ENCODE measurements at places on chromosomes 2 and 18. TPM values are rescaled to one million over a fixed set of nuclear protein-coding genes. Genes with fewer than 3 reads are reported as not detected.

The DYTN gene
- not detected for total RNA-seq

- DNase-seq = no peak
These were observed 187.1 kb upstream of the HAAO start for GRCh38 chr2:42979416-42979869.

The CTLA4 gene
- not detected for total RNA-seq

DNA sequence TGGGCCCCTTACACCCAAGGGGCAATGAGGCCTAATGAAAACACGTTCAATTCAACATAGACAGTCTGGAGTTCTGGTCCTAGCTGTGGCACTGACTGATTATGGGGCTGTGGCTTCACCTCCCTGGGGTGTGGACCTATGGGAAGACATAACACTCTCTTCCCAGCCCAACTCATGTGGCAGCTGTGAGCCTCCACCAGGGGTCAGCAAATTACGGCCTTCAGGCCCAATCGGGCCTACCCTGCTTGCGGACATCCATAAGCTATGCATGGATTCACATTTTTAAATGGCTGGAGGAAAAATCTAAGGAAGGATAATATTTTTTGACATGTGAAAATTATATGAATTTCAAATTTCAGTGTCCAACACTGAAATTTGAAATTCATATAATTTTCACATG is 101.3 kb downstream of the LOXHD1 start:
- peak; percentile 15 for DNase-seq

The PROKR1 gene
- total RNA-seq = not detected

GRCh38 chr18:74514860-74515495 is 18.8 kb downstream of the CNDP2 start:
- DNase-seq = no peak

The DLX1 gene
- total RNA-seq = 7.4 TPM

- DNase-seq = peak; percentile 69
These were observed 74.1 kb downstream of the CABYR start for GRCh38 chr18:24212939-24213338.

The TSGA10 gene
- 8.2 TPM for total RNA-seq

DNA sequence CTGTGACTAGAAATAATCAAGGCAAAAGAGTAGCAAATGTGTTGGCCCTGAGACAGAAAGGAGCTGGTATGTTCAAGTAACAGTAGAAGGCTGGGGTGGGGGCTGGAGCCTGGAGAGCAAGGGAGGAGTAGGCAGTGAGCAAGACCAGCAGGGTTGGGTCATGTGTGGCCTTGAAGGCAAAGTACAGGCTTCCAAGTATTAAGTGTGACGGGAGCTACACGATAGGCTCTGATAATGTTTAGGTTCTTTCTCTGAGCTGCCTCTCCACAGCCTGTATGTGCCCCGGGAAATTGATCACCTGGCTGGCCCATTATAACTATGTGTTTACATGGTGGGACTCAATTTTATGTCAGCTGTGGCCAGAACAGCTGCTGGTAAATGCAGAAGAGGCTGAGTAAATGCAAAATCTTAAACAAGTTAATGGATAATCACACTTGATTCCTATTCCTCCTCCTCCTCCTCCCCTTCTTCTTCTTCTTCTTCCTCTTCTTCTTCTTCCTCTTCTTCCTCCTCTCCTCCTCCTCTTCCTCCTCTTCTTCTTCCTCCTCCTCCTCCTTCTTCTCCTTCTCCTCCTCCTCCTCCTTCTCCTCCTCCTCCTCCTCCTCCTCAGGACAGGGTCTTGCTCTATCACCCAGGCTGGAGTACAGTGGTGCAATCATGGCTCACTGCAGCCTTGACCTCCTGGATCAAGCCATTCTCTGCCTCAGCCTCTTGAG is 9.3 kb downstream of the IL1F10 start:
- DNase-seq = no peak

The C2orf80 gene
- not detected for total RNA-seq

DNA sequence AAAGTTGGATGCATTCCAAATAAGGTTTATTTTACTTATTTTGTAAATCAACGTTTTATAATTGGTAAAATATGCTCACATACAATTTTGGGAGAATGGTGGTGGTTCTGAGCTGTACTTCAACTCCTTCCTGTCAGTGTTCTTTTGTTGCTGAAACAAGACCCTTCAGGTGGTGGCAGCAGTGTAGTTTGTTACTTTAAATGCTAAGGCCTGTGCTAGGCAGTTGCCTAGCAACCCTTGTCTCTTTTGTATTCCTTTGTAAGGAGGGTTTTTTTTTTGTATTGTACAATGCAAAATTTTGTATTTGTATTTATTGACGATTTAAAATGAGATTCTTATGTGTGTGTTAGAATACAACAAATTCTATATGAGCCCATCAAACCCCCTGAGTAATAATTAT is 166.0 kb upstream of the FAM98A start:
- DNase-seq = no peak

The SALL3 gene
- total RNA-seq = 4.1 TPM

- no peak for DNase-seq
These were observed 137.2 kb upstream of the KLHL14 start for GRCh38 chr18:32909798-32910561.

Measured in Daoy (cell line).